ENCODE measurements at places on chromosomes 6 and 20.

DNA sequence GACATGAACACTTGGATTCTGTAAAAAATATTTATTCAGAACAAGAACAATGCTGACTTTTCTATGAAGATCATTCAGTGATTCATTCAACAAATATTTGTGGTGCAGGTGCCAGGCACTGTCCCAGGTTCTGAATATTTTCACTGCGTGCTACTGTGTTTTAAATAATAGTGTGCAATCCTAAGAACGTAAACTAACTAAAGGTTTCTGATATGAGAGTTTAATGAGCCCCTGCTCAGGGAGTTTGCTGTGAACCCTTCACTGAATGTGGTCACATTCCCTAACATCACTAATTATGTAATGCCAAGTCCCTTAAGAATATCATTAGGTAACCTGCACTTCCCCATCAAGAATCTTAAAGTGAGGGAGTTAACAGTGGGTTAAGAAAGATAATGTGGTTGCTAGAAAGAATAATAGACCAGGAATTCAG is 1.7 kb upstream of the TMEM170B start:
- peak; percentile 4 for DNase-seq

GRCh38 chr20:19735446-19735845 is 22.6 kb upstream of the RIN2 start:
- DNase-seq, result peak; percentile 35

DNA sequence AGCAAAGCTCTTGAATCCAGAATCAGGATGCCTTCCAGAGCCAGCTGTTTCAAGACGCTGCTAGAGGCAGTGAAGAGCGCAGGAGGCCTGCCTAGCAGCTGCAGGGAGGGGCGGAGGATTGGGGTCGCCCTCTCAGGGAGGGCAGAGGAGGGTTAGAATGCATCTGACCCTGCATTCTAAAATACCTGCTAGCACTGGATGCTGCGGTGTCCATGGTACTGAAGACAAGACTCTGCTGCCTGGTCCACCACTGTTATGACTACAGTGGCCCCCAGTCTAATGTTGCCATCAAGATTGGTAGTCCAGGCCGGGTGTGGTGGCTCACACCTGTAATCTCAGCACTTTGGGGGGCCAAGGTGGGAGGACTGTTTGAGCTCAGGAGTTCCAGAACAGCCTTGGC is 193.7 kb upstream of the PROKR2 start:
- DNase-seq, result no peak

DNA sequence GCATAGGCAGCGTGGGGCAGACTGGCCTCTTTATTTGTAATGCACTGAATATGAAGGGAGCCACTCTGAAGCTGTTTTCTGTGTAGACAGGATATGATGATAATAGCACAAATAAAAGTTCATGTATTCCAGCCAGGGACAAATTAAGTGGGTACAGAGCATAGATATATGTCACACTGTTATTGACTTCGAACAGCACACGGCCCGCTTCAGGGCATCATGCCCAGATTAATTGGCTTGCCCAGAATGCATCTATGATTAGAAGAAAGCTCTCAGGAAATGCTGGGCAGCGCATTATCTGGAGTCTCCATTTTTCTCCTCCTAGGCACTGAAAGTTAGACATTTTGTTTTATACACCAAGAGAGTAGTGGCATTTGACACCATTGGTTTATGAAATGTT is 26.3 kb upstream of the SASH1 start:
- DNase-seq, result no peak

DNA sequence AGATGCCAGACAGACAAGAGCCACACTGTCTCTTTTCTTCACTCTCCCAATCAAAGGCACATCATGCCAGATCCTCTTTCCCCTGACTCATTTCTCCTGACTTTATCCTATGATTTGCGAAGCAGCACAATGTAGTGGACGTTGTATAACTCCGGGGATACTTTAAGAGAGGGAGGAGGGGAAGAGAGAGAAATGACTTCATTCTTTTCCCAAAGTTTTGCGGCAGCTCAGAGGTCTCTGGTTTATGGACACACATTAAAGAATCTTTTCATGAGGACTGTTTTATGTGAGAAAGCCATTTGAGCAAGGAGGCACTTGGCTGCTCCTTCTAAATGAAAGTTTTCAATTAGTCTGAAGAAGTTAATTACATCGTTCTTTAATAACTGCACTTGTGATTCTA is 75.1 kb upstream of the MC3R start:
- no peak for DNase-seq

- peak; percentile 49 for DNase-seq
Observed at GRCh38 chr6:28251661-28252008, 434 bp downstream of the ZKSCAN4 start.

DNA sequence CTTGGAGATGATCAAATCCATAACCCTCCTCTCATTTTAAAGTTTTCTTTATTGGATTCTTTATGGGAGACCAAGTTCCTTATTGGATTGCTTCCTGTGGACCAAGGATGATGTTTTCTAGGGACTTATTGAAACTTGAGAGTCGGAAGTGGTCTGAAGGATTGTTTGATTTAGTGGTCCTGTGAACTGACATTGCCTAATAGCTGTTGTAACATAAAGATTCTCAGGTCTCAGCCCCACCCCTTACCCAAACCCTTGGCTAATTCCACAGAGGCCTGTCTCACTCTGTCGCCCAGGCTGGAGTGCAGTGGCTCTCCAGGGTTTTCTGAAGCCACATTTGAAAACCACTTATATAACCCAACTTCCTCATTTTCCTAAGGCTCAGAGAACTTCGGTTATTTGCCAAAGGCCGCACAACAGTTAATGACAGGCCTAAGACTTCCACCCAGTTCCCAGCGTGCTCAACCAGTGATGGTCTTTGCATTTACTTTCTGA is 77.0 kb downstream of the ATXN1 start:
- DNase-seq, result no peak

GRCh38 chr6:153309651-153310050 is 178.6 kb upstream of the RGS17 start:
- no peak for DNase-seq

- DNase-seq, result no peak
Observed at GRCh38 chr20:52193133-52193532, 1.6 kb upstream of the ZFP64 start.

DNA sequence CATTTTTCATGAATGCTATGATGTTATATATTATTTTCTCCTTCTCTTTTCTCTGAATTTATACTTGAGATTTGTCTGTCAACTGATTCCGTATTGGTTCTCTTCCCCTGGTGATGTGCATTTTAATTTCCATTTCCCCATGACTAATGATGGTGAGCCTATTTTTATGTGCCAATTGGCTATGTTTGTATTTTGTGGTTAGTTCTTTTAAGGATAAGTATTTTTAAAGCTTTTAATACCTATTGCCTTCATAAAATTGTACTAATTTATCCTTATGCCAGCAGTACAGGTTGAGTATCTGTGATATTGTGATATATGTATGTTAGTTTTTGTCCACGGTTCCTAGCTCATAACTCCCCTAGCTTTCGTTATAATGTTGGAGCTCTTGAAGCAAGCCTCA is 2.8 kb downstream of the POLH start:
- DNase-seq, result no peak

DNA sequence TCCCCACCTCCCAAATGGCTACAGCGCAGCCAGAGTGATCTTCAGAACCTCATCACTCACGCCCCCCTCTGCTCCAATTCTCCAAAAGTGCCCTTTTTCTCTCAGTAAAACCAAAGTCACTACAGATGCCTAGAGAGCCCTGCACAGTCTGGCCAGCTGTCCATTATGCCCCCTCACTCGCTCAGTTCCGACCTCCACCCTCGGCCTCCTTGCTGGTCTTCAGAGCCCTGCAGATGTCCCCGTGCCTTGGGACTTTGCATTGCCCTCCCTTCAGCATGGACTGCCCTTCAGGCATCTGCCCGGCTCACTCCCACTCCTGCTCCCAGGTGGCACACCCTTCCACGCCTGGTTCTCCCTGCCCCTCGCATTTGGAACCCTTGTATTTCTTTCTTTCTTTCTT is 1.1 kb upstream of the RAET1E start:
- DNase-seq, result no peak

DNA sequence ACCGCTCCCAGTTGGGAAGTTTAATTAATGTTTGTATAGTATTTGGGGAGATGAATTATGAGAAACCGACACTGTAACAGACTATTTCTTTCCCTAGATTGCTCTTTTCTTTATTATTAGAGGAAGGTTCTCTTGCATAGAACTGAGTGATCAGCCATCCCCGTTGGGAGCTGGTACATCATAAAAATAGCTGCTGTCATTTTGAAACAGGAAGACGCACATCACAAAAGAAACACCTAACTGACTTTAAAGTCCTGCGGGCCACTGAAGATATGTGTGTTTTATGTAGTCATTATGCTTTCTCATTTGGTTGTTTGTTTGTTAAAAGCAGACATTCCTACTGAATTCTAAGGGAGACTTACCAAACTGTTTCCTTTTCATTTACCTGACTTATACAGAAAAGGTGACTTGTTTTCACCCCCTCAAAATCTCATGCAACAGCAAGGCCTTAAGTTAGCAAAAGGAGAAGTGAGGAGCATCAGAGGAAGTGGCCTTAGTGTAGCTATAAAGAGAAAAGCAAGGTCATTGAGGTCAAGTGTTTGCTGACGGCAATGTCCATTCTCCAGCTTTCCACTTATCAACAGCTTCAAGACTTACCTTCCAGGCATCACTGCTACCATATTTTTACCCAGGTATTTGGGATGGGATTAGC is 91.0 kb downstream of the PKHD1 start:
- DNase-seq, result no peak

DNA sequence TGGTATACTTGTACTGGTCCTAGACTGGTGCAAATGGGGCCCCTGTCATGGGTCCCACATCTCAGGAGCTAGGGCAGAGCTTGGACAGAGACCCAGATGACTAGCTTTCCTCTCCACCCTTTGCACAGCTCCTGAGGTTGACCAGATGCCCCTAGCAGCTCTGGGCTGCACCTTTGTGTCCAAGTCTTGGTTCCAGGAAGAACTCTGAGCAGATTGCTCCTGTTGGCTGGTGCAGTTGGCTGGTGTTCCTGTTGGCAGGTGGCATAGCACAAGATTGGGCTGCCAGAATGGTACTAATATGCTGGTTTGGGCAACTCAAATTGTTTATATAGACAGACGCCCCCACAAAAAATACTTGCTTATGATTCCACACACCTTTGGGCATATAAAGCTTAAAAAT is 89.4 kb upstream of the EZR start:
- DNase-seq, result no peak

GRCh38 chr6:45421709-45422502 is 44.2 kb upstream of the SUPT3H start:
- DNase-seq, result peak; percentile 75
